ENCODE measurements at places on chromosomes 4 and X.
A peak's percentile ranks its signal among the peaks of the same experiment; 100 is the strongest.

GRCh38 chr4:8706216-8707044 lies 113.9 kb downstream of the CPZ start:
- peak; percentile 27 for DNase-seq

GRCh38 chr4:140253556-140254027 lies 99.6 kb upstream of the MAML3 start:
- no peak for DNase-seq

DNA sequence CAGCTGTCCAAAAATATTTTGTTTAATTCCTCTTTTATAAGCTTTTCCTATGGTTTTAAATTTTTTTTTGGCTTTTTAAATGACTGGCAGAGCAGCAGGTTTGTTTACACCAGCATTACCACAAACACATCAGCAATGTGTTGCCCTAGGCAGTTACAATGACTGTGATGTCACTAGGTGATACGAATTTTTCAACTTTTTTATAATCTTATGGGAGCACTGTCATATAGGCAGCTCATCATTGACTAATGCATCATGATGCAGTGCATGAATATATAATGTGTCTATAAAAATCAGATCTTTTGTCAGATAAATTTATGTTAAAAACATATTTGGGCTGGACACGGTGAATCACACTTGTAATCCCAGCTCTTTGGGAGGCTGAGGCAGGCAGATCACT lies 231.6 kb upstream of the SLIT2 start:
- DNase-seq, result no peak

DNA sequence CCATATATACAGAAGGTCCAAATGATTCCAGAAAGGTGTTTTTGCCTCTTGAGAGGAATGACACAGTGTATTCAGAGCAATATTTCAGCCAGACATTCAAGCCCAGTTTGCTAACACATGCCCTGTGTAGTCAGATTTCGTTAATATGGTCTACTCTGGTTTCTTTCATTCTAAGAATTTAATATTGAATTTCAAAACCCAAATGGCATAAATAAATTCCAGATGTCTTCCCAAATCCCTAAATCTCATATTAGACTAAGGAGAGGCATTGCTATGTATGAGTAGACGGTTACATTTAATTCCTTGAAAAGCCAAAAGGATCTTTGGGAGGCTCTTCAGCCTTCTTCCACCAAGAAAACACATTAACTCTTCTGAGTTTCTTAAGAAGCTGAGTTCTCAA lies 66.3 kb upstream of the C1QTNF7 start:
- DNase-seq, result no peak

- DNase-seq, result no peak
These were observed 6.4 kb upstream of the SMIM9 start for GRCh38 chrX:154840856-154841255.

GRCh38 chr4:78242071-78242470 lies 184.9 kb downstream of the FRAS1 start:
- DNase-seq, result no peak

GRCh38 chr4:121510341-121510874 lies 129.6 kb upstream of the QRFPR start:
- no peak for DNase-seq

GRCh38 chr4:51842554-51843308 lies at the start of gene DCUN1D4:
Gene DCUN1D4 (plus strand): TSS chr4:51843153. CDS start chr4:51843243, 90 bp downstream.
- DNase-seq, result peak; percentile 100

DNA sequence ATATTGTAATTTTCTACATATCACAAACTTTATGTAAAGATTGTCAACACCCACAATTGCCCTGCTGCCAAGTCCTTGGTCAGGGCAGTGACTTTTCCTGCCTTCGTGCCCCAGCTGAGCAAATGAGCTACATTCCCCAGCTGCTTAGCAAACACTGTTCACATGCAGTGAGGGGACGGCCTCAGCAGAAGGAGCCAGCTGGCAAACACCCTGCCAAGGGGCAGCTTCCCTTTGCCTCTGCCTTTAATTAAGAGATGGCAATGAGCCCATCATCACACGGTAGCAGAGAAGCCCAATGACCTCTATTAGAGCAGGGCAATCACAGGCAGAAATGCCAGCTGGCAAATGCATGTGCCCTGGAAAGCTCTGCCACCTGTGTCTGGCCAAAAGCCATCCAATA lies 253.4 kb downstream of the EPHA5 start:
- no peak for DNase-seq

GRCh38 chrX:47597222-47597621 lies 15.0 kb downstream of the TIMP1 start:
- DNase-seq, result no peak

DNA sequence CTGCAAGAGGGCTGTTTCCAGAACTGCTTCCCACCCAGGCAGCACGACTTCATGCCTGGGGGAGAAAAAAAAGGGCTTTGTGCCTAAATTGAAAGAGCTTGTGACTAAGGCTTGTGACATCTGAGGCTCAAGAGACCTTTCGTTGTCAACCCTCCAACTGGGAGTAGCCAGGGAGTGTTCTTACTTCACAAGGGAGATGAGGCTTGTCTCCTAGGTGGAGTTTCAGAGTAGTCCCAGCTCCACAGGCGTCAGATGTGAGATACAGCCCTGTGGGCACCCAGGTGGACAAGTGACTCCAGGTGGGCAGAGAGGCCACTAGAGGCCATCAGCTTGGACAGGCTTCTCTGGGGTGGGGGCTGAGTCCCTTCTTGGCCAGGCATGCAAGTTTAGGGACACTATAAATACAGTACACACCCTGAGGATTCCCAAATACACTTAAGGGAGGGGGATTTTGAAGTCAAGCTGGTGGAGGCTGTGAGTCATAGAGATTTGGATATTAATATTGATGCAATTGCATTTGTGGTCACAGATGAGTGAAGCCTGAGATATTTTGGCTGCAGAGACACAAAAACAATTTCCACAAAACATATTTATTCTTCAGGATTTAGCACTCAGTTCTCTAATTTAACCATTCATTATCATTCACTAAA lies 40.1 kb upstream of the SETD7 start:
- DNase-seq, result no peak

DNA sequence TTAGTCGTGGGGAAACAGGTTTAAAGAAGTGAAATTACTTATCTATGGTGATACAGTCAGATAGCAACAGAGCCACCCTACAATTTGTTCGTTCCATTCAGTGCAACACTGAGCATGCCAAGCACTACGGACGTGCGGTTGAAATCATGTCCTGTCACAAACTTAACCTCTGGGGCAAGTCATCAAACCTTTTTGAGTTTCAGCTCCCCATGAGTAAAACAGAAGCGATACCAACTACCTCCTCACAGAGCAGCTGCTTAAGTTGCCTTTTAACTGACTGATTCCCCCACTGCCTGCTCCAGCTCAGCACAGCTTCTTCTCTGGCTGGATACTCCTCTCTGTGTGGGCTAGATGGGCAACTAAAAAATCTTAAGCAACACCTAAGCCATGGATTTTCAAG lies 36.0 kb downstream of the LHFPL1 start:
- no peak for DNase-seq

Data from Right ventricle myocardium inferior (tissue), 1 donor.